Effector memory CD8-positive, alpha-beta T cell (primary cell): ENCODE measurements at places on chromosomes 1 and 21.

GRCh38 chr21:17390569-17390968, 122.3 kb upstream of the CXADR start:
- DNase-seq: no peak

- no peak for DNase-seq
Measured at GRCh38 chr1:47883963-47884362, 113.2 kb downstream of the TRABD2B start.

GRCh38 chr1:110673197-110673701, 1.5 kb downstream of the KCNA3 start:
- DNase-seq: peak; percentile 46

DNA sequence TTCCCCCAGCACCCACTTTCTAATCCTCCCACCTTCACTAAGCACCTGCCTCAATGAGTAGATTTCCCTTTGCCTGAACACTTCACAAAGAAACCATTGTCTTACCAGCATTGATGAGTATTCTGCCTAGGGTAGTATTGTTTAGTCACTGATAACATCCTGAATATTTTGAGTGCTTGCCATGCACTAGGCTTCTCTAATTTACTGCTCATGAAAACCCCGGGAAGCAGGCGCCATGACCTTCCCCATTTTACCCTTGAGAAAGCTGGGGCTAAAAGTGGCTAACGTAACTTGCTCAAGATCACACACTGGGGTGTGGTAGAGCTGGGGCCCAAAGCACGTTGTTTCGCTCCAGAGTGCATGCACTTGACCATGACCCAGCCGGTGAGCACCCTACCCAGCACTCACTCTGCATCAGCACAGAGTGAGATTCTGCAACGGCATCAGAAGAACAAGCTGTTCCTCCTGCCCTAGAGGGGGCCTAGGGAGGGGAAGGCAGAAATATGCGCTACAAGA, 10.6 kb upstream of the F3 start:
- no peak for DNase-seq

DNA sequence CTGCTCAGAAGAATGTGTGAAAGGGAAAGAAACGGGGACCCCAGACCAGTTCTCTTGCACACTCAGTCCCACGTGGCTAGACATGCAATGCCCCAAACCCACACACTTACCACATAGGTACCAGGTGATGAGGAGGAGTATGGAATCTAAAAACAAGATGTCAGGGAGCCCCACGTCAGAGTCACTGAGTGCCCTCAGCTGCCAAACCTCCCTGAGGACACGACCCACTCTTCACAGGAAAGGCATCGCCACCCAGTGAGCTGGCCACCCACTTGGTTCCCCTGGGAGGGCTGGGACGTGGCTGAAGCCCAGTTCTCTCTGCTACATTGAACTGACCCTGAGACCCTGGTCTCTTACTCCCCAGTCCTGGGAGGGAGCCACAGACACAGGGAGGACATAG, 41.4 kb downstream of the MRPL37 start:
- no peak for DNase-seq

GRCh38 chr1:40476924-40477677, at the start of gene ZFP69:
TSS of gene ZFP69 (plus strand) at chr1:40477290. CDS start at chr1:40479362, 2,072 bp downstream.
- peak; percentile 61 for DNase-seq

- DNase-seq: no peak
Measured at GRCh38 chr21:38310646-38311485, 54.1 kb downstream of the KCNJ15 start.

GRCh38 chr1:43786960-43787359, 79.6 kb downstream of the ST3GAL3 start:
- no peak for DNase-seq

DNA sequence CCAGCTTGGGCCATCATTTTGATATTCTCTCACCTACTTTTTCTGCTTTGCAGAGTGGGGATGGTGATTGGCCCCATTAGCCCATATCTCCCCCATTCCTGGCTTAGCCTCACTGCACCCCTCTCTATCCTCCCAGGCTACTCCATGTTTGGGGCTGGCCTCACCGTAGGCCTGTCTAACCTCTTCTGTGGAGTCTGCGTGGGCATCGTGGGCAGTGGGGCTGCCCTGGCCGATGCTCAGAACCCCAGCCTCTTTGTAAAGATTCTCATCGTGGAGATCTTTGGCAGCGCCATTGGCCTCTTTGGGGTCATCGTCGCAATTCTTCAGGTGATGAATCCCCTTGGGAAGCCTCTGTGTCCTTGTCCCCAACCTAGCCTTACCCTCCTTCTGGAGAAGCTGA, 2.1 kb upstream of the B4GALT2 start:
- DNase-seq: no peak

GRCh38 chr1:113957984-113958383, 21.3 kb upstream of the OLFML3 start:
- no peak for DNase-seq

DNA sequence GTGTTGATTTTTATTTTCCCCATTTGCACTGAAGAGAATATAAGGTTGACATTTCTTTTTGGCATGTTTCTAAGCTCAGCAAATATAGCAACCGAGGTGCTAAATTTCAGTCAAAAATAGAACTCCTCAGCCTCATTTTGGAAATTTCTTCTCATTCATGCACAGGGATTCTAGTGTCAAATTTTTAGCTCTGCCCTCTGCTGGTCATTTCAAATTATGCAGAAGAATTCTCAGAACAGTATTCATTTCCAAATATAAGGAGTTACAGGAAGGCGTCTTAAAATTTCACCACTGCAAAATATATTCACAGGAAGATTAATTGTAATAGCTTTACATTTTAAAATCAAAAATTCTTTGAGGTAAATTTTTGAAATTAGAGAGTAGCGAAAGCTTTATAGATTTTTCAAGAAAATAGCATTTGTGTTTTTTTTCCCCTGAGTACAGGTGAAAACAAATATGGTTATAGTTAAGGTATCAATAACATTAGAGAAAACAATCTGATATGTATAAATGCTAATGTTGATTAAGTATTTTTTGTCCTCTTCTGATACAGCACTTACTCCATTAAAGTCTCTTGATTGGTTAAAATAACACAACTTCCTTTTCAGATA, 57.9 kb downstream of the FMN2 start:
- no peak for DNase-seq

DNA sequence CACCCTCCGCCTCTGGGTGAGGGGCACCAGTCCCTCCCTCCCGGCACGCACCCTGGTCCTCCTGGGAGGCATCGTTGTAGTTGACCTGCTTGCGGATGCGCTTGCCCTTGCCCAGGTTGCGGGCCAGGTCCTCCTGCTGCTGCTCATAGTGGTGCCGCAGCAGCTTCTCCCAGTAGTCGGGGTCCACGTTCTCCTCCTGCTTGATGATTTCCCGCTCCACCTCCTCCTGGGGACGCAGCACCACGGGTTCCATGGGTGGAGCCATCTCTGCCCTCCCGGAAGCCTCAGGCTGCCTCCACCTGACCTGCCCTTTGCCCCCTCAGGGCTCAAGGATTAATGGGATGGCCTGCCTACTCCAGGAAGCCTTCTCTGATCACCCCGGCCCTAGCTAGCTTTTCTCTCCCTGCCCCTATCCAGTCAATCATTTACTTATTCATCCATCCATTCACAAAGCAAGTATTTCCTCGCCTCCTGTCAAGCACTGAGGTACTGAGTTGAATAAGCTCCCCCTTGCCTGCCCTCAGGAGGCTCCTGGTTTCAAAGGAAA, 53.5 kb downstream of the CHD5 start:
- no peak for DNase-seq

GRCh38 chr1:15968172-15968571, 7.7 kb downstream of the ZBTB17 start:
- no peak for DNase-seq

DNA sequence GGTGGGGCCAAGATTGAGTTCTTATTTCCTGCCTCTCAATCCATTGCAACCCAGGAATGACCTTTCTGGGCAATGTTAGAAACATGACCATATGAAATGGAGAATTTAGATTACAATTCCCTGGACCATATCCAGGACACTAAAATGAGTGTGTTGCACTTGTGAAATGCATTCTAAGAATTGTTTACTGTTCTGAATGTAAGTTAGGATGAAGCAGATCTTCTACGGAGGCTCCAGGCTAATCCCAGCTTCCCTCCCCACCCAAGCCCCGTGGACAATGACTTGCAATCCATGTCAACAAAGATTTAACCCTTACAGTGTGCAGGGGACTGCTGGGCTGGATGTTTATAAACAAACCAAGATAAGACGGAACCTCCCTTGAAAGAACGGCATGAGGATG, 31.7 kb upstream of the HAO2 start:
- DNase-seq: no peak

DNA sequence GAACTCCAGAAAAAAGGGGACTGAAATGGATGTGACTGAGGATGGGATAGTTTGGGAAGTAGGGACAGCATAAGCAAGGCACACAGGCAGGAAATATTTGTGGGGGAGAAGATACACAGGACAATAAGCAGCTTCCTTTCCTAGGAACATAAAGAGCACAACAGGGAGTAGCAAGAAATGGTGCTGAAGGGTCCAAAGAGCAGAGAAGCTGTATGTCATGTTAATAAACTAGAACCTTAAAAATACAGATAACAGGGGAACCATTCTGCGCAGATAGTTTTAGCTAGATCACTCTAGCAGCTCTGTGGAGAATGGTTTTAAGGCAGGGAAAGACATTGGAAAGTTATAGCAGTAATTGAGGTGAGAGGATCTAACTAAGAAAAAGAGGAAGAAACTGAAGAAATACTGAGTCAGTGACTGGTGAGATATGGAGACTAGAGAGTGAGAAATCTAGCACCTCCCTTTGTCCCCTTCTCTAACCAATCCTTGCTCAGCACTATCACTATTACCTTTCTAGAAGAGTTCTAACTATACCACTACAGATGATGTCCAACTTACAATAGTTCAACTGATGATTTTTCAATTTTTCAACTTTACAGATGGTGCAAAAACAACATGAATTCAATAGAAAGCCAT, 95.0 kb downstream of the CDC42BPA start:
- no peak for DNase-seq

- DNase-seq: no peak
Measured at GRCh38 chr1:31215065-31215570, 24.6 kb downstream of the NKAIN1 start.

- no peak for DNase-seq
Measured at GRCh38 chr21:46048926-46049889, 48.7 kb upstream of the COL6A2 start.

- DNase-seq: no peak
Measured at GRCh38 chr1:40637470-40638007, 27.9 kb downstream of the RIMS3 start.

DNA sequence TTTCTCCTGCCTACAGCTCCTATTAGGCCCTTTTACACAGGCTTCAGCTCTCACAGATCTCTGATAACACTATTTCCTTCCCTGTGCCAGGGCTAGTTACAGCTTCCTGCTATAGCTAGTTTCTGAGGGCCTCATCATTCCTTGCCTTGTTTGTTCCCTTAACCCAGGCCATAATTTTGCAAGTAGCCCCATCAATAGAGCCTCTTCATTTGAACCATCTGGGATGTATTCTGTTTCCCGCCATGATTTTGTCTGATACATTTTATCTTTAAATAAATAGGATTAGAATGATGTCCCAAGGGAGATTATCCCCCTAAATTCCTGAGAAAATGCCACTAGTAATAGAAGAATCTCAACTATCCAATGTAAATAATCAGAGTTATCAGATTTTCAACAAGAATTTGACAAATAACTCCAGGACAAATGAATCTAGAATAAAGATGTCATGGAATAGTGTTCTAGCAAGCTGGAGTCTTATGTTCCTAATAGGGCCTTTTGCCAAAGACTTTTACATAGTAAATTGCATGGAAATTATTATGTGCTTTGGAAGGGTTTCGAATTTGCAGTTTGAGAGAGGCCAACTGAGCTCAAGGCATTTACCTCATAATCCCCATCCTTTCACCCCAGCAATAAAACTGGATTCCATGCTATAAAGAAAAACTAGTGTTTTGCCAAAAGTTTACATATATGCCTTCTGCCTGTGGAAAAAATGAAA, 16.1 kb downstream of the IFT25 start:
- DNase-seq: no peak

DNA sequence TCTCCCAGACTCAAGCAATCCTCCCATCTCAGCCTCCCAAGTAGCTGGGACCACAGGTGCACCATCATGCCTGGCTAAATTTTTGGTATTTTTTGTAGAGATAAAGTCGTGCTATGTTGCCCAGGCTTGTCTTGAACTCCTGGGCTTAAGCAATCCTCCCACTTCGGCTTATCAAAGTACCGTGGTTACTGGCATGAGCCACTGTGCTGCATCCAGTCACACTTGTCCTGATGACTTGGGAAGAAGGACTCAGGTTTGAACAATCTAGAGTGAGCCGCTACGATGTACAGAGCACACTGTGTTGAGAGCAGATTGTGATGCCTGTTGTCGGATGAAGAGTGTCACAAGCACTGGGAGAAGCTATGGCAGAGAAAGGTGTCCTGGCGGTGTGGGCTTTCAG, 27.2 kb downstream of the RNF187 start:
- no peak for DNase-seq

- DNase-seq: no peak
Measured at GRCh38 chr1:156412653-156413321, 43.8 kb downstream of the RHBG start.
